Brain microvascular endothelial cell (primary cell): ENCODE measurements at places on chromosomes 3 and 15.
A peak's percentile ranks its signal among the peaks of the same experiment; 100 is the strongest.

GRCh38 chr15:80695099-80695910, at the start of gene ABHD17C:
Gene ABHD17C (plus strand): TSS chr15:80695310. CDS start chr15:80695430, 120 bp downstream.
- DNase-seq, result peak; percentile 37

GRCh38 chr15:101156061-101156460, 95.8 kb downstream of the CHSY1 start:
- no peak for DNase-seq

DNA sequence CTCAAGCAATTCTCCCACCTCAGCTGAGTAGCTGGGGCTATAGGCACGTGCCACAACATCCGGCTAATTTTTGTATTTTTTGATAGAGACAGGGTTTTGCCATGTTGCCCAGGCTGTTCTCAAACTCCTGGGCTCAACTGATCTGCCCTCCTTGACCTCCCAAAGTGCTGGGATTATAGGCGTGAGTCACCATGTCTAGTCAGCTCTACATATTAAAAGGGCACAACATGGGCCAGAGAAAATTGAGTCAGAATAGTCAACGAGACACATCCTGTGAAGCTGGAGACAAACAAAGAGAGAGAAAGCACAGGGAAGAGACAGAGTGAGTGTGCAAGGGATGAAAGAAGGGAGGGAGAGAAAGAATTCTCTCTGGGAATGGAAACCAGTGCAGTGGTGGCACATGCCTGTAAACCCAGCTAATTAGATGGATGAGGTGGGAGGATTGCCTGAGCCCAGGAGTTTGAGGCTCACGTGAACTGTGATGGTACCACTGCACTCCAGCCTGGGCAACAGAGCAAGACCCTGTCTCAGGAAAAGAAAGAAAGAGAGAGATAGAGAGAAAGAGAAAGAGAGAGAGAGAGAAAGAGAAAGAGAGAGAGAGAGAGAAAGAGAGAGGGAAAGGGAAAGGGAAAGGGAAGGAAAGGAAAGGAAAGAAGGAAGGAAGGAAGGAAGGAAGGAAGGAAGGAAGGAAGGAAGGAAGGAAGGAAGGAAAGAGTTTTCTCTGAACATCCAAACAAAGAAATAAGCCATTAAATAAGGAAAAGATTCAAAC, 107.2 kb upstream of the SLC25A36 start:
- peak; percentile 7 for DNase-seq

DNA sequence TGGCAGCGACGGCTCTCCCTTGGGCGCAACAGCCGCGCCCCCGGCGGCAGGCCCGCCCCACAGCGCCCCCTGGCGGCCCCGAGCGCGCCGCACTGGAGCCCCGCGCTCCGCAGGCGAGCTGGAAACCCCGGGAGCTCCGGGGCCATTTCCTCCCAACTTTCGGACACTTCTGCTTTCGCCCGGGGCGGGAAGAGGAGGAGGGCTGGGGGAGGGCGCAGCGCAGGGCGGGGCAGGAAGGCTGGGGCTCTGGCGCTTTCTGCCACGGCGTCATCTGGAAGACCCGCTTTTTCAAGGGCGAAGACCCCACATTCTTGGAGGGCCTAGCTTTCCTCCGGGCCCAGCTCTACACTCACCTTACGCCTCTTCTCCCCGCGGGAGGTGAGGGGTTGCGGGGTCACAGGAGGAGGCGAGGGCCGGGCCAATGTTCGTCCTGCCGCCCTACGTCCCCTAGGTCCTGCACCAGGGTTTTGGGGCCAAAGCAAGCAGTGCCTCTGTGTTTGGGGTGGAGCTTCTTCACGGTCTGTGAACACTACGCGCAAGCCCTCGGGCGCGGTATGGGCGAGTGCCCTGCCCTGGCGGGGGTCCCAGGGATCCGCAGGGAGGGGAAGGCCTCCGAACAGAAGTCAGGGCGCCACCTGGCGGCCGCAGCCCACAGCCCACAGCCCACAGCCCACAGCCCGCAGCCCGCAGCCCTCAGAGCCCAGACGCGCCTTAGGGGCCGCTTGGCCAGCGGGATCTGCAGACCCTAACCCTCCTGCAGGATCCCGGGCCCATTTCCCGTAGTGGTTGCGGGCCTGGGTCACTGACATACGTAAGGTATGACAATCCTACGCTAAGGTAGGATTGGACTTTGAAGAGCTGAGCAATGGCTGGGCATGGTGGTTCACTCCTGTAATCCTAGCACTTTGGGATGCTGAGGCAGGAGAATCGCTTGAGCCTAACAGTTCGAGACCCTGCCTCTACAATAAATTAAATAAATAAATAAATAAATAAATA, 31.1 kb downstream of the FOXL2 start:
- DNase-seq, result peak; percentile 83

DNA sequence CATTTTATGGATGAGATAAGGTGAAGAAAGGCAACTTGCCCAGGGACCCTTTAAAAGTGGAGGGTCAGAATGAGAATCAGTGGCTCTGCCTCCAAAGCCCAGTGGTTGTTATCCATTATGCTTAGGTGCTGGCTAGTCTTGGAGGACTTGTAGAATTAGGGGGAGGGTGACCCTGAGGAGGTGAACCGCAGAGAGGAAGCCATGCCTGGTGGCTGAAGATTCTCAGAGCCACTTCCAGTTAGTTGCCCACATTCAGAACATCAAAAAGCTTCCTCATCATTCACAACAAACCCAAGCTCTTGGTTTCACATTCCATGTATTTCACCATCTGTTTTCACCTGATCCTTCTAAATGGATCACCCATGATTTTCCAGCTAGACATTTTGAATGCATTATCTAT, 11.2 kb downstream of the EBLN2 start:
- DNase-seq, result no peak

DNA sequence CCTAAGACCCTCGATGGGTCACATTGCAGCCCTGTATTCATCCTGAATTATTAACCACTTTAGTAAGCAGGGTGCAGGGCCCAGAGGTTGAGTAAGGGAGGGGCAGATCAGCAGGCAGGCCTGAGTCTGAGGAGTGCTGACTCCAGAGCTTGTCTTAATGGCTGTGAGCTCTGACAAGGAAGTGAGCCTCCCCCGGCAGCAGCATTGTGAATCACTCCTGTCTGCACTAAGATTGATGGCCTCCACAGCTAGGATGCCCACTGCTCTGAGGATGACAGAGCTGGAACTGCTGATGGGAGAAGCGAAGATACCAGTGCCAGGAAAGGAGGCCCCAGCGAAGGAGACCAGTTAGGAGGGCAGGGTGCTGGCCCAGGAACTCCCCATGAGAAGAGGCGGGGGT, 46.5 kb upstream of the CCDC174 start:
- no peak for DNase-seq

- no peak for DNase-seq
These were observed 220.1 kb upstream of the RORA start for GRCh38 chr15:61449186-61449702.

DNA sequence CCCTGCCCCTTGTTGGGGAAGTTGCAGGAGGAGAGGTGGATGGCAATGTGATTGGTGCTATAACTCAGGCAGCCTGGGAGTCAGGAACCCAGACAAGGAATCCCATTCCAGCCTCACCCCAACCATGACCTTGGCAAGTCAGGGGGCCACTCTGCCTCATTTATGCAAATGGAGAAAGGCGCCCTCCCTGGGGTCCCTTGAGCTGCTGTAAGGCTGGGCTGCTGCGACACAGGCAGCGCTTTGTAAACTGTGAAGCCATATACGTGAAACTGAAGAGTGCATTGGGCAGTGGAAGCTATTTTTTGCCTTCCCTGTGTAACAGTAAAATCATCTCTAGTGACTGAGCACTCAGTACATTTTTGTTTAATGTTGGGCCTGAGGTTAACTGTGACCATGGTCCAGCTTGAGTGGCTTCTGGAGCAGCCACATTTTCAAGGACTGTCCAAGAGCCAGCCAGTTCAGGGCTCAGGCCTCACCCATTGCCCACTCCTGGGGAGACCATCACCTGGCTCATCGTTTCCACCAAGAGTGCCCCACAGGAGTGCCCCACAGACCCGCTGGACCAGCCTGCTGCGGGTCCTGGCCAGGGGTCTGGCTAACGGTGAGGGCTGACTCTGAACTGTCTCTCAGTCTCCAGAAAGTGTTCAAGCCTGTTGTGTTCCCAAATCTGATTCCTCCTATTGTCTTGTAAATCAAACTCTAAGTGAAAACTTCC, 27.9 kb downstream of the KIF7 start:
- DNase-seq, result no peak

- DNase-seq, result peak; percentile 53
These were observed 47.7 kb upstream of the GRIP2 start for GRCh38 chr3:14587740-14588360.

DNA sequence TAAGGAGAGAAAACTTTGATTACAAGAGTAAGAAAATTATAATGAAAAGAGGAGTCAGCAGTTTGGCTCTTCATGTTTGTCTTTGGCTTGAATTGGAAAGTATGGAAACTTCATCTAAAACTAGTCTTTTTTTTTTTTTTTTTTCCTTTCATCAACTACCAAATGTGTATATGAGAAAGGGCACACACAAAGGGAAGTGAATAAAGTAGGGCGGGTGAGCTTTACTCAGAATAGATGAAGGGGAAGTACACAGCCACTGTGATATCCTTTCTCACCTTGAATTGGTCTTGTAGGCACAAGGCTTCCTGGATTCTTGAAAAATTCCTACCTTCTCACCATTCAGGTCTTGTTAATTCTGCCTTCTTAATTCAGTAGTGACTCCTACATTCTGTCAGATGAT, 652.3 kb upstream of the KCNMB2 start:
- no peak for DNase-seq

DNA sequence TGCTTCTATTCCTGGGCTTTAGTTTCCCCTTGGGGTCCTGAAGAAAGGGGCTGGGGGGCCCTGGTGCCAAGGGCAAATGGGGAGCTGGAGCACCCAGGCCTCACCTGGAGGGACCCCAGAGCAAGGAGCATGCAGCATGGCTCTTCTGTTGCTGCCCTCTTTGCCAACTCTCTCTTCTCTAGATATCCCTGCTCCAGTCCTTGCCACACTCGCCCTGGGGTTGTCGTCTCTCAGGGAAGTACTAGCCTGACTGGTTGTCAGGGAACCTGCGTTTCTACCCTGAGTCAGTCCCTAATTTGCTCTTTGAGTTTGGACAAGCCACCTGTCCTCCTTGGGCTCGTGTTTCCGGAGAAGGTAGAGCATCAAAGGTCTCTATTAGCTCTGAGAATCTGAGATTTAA, 63.7 kb upstream of the UBE2Q2 start:
- DNase-seq, result no peak

- no peak for DNase-seq
These were observed 8.2 kb upstream of the ITGA11 start for GRCh38 chr15:68440136-68440535.

GRCh38 chr15:100531204-100531603, 2.5 kb upstream of the CERS3 start:
- DNase-seq, result no peak

DNA sequence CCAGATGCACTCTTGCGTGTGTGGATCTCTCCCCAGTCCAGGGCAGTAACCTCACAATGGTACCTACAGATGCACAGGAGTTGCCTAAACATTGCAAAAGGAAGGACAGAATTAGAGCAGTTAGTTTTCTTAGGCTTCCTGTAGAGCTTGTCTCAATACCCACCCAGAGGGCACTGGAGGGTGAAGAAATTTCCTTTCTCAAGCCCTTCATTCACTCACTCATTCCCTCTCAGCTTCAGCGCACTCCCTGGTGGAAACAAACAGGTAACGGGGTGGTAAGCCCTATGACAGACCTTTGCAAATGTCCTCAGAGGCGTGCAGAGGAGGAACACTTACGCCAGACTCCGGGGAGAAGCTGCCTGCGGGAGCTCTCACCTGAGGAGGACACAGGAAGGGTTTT, 267.4 kb upstream of the HES1 start:
- DNase-seq, result no peak

GRCh38 chr3:9727743-9728142, 3.8 kb upstream of the BRPF1 start:
- DNase-seq, result no peak

- DNase-seq, result no peak
These were observed 21.3 kb upstream of the GATM start for GRCh38 chr15:45399381-45400212.

DNA sequence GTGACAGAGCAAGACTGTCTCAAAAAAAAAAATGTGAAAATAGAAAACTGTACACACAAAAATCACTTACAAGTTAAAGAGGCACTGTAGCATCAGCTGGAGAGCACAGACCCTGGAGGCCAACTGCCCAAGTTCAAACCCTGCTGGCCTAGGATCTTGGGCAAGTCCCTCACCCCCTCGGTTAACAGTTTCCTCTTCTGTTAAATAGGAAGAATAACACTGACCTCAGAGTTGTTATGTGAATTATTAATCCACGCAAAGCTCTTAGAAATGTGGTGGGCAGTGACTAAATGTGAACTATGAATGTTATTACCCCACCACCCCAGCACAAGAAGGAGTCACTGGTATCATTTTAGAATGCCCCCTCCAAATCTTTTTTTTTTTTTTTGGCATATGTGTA, 11.2 kb downstream of the CIB1 start:
- DNase-seq, result no peak

- DNase-seq, result no peak
These were observed 12.5 kb upstream of the MAP2K1 start for GRCh38 chr15:66374179-66374578.

DNA sequence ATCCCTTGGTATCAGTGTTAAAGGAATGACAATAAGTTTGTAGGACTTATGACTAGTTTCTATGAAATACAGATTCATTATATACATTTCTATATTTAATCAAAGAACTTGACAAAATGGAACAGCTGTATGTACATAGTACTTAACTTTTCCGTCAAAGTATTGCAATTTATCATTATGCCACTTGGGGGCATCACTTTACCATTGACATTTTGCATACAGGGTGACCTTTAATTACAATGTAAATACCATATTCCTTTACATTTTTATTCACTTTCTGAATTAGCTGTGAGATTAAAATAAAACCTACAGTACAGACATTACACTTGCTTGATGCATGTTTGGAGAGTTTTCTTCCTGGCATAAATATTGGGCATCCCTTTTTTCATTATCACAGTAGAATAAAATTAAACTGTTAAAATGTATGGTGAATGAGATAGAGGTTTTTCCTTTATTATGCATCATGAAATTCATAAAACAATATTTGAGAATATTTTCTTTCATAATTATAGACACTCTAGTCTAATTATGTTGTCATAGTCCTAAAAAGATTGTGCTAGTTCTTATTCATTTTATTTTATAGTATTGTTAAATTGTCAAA, 6.9 kb downstream of the NEK11 start:
- DNase-seq, result peak; percentile 57

- no peak for DNase-seq
These were observed 786.5 kb downstream of the PDCD6IP start for GRCh38 chr3:34584971-34585370.

GRCh38 chr3:51680196-51680595, 9.1 kb downstream of the TEX264 start:
- no peak for DNase-seq

DNA sequence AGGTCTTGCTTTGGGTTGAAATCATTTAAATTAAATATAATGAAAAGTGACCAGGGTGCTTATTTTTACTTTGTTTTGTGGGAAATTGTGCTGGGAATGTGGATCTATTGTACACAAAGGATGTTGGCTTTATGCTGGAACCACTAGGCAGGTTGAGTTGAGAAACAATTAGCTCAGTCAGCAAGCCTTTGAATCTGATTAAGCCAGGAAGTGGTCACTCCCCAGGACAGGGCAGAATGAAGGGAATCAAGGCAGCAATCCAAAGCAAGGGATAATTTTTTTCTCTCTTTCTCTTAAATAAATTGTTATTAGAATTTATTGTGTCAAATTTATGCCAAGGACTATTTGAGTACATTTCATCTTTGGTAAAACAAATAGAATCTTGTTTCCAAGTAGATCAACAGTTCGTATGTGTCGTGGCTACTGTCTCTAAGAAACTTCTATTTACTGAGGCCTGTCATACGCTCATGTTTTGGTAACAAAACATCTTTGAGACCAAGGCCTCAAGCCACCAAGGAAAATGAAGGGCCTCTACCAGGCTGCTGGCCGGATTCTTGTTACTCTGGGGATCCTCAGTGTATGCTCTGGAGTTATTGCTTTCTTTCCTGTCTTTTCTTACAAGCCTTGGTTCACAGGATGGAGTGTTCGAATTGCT, at the start of gene TMEM212:
Gene TMEM212 (plus strand): TSS at position 486 of the 655 bp plus-strand sequence. CDS start 35 bp downstream, at position 521.
- DNase-seq, result no peak
